DMS 273 treated with DMSO at 0.1 percent for 48 hours (cell line): ENCODE measurements at places on chromosomes 6 and 20.

- no peak for DNase-seq
These were observed 34.0 kb downstream of the EYA2 start for GRCh38 chr20:46928580-46929132.

DNA sequence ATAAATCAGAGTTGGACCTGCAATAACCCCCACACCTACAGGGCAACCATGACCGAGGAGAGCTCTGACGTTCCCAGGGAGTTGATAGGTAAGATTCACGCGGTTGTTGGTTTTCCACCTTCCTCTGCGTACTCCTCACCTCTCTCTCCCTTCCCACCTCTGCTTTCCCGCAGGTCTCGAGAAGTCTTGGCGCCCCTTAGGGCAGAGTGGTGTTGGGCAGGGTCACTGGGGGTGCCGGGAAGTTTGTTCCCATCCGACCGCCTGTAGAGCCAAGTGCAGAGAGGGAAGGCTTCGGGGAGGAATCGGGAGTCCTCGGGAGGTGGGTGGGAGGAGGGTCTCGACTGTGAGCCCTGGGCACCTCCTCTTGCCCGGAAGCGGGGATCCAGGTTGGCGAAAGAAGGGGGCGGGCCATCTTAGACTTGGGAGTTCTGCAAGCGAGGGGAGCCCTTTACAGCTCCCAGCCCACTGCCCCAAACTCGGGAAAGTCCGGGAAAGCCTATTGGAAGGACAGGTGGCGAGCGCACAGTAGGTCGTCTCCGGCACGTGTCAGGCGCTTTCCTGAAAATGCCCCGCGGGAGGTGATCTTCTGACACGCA lies 672 bp downstream of the CARMIL1 start:
- no peak for DNase-seq

DNA sequence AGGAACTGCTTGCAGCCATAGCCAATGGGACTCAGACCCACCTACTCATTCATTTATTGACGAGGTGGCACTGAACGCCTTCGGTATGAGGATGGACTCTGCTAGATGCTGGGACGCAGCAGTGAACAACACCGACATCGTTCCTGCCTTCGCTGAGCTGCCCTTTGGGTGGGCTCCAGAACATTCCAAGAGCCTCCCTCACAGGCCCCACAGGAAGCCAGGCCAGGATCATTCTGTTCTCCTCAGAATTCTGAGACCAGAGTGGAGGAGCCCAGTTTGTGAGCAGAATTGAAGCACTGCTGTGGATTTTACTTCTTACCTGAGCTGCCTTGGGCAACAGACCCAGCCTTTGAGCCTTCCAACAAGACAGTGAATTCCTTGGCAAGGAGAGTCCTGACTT lies 82.1 kb downstream of the KCNB1 start:
- DNase-seq = no peak

GRCh38 chr6:84860509-84860908 lies 96.1 kb upstream of the TBX18 start:
- no peak for DNase-seq
